ENCODE measurements at places on chromosomes 2 and 18.

GRCh38 chr2:84704505-84705244 is 176.2 kb downstream of the TRABD2A start:
- DNase-seq, result no peak

- DNase-seq, result no peak
Measured at GRCh38 chr2:238107525-238108422, 7.6 kb downstream of the ESPNL start.

GRCh38 chr18:55665506-55665905 is 77.5 kb upstream of the TCF4 start:
- DNase-seq, result no peak

GRCh38 chr18:23422751-23423418 is 30.2 kb upstream of the RIOK3 start:
- no peak for DNase-seq

- DNase-seq, result no peak
Measured at GRCh38 chr2:158046121-158046880, 55.4 kb upstream of the UPP2 start.

DNA sequence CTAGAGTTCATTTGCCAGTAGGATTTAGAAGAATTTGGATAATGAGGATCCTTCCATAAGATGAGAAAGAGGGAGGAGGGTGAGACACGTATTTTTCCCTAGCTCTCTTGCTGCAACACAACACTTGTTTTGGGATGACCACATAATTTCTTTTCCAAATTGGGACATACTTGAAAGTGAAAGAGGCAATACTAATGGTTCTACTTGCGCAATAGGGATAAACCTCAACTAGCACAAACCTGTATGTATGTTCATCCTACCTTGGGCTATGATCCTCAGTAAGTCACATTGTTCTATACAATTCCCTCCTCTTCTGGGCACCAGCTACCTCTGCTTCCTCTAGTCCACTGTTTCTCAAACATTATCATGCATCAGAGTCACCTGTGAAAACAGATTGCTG is 1208.8 kb upstream of the LRRTM1 start:
- DNase-seq, result no peak
